Immature natural killer cell (primary cell): ENCODE measurements at places on chromosomes 2 and 18.

DNA sequence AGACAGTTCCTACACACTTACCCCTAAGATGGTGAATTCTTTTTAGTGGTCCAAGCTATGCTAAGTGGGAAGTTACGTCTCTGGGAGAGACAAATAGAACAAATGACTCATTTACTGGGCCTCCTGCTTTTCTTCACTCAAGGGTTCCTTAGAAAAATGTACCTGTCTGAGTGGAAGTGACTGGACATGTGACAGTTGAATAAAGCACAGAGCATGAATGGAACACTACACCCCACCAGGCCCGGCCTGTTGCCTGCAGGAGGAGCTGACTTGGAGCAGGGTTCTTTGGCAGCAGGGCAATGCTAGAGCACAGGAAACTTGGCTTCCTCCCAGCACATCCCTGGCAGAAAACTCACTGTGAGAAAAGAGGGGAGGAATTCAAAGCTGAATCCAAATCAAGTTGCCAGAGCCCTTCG, 451.0 kb upstream of the SETBP1 start:
- DNase-seq = no peak

GRCh38 chr2:197360744-197361156, 50.2 kb upstream of the ANKRD44 start:
- no peak for DNase-seq

GRCh38 chr2:101734505-101735165, 37.1 kb downstream of the MAP4K4 start:
- DNase-seq = no peak

DNA sequence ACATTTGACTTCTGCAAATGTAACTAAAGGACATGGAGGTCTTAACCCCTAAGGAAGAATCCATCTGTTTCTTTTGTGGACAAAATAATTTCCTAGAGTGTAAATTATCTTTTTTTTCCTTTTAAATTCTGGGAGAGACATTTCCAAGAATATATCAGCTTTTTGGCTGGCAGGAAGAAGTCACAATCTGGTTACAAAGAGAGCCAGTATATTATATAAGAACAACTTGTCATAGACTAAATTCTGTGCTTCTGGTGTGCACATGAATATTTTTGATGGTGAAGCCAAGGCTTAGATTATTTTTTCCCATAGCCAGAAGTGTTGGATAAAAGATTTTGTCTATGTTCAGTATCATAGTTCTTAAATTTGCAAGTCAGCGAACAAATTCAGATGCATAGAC, 500.6 kb downstream of the XIRP2 start:
- DNase-seq = no peak

DNA sequence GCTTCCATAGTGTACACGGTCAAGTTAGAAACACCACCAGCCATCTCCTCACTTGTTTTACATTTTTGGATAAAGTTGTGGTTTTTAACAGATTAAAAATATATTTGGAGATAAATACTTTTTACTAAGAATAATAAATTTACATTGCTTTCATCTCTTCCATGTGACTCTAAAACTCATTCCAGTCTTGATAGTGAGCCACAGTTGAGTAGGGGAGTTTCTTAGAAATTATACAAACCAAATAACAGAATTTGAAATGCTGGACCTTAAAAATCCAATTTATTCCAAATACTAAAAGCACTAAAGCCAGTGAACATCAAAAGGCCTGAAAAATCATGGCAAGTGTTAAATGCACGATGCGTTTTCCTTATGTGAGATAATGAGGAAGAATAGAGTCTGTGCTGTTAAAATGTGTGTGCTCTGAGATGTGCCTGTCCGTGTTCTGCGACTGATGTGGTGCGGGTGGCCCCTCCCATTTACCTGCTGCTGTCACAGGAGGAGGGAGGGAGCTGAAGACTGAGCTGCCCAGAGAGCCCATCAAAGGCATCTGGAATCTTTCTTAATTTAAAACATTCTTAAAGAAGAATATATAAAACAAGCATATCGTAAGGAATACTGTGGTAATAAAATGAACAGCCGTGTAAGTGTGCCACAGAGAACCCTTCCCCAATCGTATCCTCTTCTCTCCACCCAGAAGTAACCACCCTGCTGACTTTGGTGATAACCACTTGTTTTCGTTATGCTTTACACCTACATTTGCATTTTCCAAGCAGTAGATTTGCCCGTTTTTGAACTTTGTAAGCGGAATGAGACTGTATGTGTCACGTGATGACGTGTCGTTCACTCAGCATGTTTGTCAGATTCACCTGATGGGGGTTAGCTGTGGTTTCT, 57.0 kb upstream of the TXNDC2 start:
- no peak for DNase-seq

- no peak for DNase-seq
Measured at GRCh38 chr2:239472235-239472775, 71.5 kb upstream of the HDAC4 start.

DNA sequence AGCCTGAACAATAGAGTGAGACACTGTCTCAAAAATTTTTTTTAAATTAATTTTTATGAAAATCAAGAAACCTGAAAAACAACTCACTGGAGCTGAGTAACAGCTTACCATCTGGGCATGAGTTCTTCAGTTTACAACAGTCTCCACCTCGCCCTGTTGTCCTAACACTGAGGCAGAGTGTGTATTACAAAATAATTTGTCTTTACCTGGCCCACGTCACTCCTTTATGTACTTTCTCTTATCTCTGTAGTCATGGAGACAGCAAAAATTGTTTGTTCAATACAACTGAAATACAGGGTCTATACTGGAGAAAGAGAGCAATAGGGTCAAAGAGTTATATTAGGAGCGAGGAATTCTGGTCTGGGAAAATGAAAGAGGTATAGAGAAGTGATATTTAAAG, 48.1 kb downstream of the CYTIP start:
- DNase-seq = no peak

- no peak for DNase-seq
Measured at GRCh38 chr2:22444281-22444680, 940.7 kb upstream of the KLHL29 start.

DNA sequence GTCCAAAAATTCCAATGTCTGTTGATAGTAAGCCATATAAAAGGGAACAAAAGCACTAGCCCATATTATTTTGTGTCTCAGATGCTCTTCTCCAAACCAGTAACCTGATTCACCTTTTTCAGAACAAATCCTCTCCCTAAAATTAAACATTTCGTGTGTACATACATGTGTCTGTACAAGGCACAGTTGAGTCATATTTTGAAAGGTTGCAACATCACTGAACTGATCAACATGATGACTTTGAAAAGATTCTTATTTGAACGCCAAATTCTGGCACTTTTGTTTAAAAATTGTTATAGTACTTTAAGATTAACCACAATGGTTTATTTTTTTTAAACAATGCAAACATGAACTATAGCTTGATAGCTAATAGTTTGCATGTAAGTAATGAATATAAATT, 102.5 kb downstream of the RIT2 start:
- no peak for DNase-seq

GRCh38 chr2:222058819-222059445, 239.9 kb downstream of the PAX3 start:
- DNase-seq = no peak

- no peak for DNase-seq
Measured at GRCh38 chr2:121093692-121094091, 191.3 kb downstream of the TFCP2L1 start.

DNA sequence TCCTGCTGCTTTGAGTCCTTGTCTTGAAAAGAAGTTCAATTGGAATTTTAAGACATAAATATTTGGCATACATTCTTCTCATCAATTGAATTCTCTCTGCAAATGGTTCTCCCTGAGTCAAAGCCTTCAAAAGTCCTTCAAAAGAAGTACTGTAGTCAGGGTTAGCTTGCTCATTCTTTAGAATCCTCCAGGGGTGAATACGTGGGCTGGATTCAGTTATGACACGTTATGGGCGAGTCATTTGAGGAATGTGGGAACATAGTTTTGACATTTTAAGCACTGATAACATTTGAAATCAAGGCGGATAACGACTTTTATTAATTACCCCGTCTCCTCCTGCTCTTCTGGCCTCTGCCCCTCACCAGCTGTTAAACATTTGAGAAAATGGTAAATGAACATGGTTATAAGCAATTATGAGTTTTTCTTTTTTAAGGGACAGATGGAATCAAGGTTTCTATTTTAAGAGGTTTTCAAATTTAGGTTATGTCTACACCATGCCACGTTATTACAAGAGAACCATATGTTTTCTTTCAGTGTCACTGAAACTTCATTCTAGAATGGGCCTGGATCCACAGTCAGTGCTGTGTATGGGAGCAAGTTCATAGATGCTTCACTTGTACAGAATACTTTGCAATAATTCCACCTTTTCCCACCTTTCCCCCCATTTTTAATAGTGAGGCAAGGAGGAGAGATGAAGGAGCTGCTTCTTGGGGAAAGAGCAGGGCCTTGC, 273.1 kb downstream of the TSN start:
- DNase-seq = no peak

GRCh38 chr2:20382965-20383810, 32.5 kb upstream of the PUM2 start:
- no peak for DNase-seq

GRCh38 chr2:9145109-9145751, 61.4 kb upstream of the ASAP2 start:
- DNase-seq = no peak

DNA sequence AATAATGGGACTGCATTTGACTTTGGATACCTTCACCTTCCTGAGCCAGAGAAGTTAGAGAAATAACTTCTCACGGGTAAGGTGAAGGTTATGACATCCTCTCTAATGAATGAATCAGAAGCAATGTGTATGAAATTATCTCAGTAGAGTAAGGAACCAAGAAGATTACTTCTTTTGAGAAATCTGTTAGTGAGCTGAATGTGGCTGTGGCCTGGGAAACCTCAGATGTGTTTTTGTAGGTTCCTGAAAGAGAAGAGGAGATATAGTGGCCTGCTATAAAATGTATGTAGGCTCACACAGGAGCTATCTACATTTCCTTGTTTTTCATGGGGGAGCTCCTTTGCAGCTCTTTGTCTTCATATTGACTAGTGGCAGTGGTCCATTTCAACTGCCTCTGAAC, 262.6 kb downstream of the CLIP4 start:
- DNase-seq = no peak

DNA sequence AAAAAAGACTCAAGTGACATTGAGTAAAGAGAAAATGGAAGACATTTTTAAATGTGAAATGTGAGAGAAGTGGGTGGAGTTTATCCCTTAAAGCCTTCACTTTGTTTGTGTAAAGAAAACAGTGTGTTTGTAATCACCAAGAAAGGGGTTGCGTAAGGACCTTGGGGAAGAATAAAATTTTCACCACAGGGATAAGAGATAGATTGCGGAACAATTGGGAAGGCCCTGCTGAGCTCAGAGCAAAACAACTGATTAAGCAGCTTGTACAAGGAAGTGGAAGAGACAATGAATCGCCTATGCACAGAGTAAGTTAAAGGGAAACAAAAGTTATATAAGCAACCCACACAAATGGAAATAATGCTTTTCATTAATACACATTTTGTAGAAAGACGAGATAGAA, 327.7 kb downstream of the RAD51AP2 start:
- DNase-seq = no peak

DNA sequence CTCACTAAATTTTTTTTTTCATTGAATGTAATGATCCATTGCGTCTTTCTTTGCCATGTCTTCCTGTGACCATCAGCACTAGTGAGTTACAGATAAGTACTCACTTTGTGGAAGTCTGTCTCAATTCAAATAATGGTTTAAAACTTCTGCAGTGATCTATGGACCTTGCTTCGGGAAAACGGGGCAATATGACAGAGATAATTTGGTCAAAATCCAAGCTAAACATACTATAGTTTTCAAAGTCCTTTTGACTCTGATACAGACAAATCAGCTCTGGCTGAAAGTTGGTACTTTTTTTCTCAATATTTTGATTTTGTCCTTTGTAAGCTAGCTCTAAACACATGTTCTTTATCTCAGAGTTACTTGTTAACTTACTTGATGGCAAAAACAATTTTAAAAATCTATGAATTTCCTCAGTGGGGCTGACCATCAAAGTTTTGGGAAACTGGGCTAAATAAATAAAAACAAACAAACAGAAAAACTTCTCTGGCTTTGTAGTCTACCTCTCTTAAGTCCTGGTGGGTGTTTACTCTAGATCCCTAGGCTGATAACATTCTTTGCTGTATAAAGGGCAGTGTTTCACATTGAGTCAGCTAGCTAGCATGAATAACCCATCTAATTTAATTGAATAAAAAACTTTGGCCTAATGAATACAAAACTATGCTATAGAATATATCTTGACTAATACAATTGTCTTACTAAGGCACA, 327.6 kb downstream of the RDH14 start:
- DNase-seq = no peak

- no peak for DNase-seq
Measured at GRCh38 chr18:22314420-22314819, 103.3 kb downstream of the CTAGE1 start.

DNA sequence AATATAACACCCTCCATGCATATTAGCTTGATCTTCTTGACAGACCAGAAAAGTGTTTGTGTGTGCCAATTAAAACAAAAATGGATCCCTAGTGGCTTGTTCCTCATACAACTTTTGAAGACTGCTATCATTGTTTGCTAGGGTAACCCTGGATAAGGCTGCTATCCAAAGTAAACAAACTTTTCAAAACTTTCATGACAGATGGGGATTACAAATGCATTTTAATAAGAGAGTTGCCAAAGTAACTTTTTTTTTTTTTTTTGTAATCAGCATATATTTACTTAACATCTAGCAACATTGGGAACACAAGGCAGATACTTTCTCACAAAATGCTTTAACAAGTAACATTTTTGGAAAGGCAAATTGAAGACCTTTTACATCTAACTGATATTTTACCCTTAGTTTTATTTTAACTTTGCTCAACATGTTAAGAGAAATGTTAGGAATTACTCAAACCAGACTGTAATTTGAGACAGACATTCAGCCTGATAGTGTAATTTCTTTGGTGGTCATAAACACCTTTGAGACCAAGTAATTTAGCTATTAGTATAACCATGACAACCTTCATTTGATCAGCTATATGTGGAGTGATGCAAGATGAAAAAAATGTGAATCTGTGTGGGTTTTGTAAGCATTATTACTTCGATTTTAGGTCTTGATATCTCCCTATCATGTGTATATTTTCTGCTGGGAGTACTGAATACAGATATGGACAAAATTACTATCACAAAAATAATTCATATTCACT, 300.9 kb downstream of the ARHGAP15 start:
- DNase-seq = no peak

DNA sequence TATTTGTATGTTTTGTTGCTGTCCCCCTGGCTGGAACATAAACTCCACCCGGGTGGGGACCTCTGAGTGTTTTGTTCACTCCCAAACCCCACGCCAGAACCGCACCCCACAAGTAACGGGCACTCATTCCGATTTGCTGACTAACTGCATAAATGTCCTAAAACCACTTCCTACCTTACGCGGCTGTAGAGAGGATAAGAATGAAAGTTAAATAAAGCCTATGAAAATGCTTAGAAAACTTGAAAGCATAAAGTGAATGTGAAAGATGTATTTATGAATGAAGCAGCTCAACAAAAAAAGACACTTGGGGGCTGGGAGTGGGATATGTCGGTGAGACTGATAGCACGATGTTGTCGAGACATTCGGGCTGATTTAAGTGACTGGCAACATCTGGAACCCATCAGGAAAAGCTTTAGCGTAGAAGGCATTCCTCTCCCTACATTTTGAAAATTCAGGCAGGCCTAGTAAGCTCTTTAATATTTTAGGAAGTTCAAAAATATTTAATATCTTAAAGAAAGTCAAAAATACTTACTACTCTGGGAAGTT, 206.7 kb downstream of the SH3RF3 start:
- DNase-seq = peak; percentile 10
